ENCODE measurements at places on chromosomes 7 and 10. TPM values are rescaled to one million over a fixed set of nuclear protein-coding genes. Genes with fewer than 3 reads are reported as not detected.

TBX20 gene
- not detected for total RNA-seq

POLR2J2 gene
- 2.0 TPM for total RNA-seq

TRIM73 gene
- 5.8 TPM for total RNA-seq

- H3K27me3 ChIP-seq: no peaks in the 10 kb centered on the region
- H3K27ac ChIP-seq: peak overlapping the region; percentile 58
- H3K4me1 ChIP-seq: peaks cover 54% of the 10 kb centered on the region
- no peak for DNase-seq
Observed at GRCh38 chr7:131027287-131027773, 293.3 kb upstream of the KLF14 start.
